ENCODE measurements at places on chromosomes 4 and X.

GRCh38 chr4:107845681-107846080 lies 20.9 kb downstream of the SGMS2 start:
- no peak for DNase-seq

DNA sequence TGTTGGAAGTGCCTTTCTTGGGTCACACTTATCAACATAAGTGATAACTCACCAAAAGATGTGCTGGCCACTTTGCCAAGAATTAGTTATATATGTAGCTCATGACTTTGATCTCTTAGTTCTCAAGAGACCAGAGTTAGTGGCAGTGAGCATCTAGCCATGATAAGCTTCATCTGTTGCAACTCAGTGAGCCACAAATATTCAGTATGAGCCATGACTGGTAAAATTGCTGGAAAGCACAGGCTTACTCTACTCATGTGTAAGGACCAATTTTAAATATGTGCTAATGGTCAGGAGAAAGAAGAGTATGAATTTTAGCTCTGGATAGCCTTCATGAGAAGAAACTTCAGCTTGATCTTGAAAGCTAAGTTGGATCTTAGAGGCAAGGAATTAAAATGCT lies 59.4 kb upstream of the TLL1 start:
- DNase-seq = peak; percentile 30

- peak; percentile 68 for DNase-seq
Observed at GRCh38 chr4:38675146-38676121, 11.4 kb downstream of the KLF3 start.

- DNase-seq = no peak
Observed at GRCh38 chrX:13078739-13079444, 34.5 kb upstream of the FAM9C start.

DNA sequence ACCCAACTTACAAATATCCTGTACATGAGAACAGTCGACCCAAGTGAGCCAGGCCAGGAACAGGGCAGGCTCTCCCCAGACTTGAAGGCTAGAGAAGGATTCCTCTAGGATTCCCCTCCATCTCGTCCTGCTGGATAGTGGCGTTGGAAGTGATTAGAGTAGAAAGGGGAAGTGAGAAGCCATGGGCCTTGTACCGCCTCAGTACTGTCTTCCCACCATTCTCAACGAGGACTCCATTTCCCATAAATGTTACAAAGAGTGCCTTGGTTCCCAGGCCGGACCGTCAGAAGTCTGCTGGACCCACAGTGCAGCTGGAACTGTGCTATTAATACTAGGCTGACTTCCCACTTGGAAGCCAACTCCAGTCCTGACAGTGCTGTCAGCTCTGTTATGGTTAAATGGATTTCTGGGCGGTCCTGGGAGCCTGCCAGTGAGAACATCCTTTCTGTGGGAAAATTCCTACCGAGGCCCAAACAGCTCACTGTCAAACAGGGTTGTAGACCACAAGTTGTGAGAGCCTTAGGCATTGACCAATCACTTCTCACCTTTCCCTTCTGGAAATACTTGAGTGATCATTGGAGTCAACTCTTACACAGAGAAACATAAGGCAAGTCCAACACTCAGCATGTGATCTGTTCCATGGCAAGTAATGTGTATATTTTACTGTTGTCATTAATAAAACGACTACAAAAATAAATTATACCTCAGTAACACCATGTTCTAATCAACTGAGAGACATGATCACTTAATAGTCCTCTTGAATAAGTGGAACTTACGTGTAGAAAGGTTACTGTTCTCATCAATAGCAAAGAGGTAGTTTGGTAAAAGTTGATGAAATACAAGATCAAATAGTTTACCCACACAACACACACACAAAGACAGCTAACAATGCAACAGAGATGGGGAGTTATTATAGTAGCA lies 58.4 kb downstream of the AMELX start:
- DNase-seq = peak; percentile 9

GRCh38 chr4:98524230-98524629 lies 134.2 kb downstream of the TSPAN5 start:
- no peak for DNase-seq

DNA sequence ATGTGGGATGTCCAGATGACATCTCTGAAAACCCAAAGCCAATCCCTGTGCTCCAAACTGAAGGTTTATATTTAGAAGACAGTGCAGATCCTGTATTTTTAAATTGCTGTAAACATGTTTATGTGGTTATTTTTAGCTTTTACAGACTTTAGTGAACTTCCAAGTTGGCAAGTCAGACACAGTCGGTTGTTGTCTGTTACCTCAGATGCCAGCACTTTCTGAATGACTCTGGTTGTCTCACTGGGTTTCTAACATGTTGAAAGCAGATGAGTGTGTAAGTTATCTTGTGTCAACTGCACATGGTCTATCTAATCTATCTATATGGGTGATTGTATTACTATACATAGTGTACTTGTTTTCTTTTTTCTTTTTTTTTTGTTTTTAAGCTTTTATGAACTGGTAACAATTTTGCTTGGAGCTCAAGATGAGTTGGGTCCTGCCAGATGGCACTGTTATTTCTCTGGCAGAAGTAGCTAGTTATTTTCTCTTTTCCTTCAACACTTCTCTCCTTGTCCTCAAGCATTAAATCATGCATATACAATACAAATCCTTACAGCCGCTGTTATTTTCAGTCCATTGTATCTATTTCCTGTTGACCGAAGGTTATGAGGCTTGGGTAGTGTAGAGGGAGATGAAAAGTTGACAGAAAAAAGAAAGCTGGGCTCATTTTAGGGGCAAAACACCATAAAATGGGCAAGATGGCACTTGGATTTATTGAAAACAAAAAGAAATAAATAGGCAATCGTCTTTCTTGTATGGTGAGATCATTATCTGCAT lies 66.3 kb downstream of the GAB1 start:
- no peak for DNase-seq

GRCh38 chr4:110815950-110816349 lies 193.1 kb upstream of the PITX2 start:
- no peak for DNase-seq

GRCh38 chr4:77493829-77494551 lies 111.6 kb upstream of the CXCL13 start:
- peak; percentile 50 for DNase-seq

DNA sequence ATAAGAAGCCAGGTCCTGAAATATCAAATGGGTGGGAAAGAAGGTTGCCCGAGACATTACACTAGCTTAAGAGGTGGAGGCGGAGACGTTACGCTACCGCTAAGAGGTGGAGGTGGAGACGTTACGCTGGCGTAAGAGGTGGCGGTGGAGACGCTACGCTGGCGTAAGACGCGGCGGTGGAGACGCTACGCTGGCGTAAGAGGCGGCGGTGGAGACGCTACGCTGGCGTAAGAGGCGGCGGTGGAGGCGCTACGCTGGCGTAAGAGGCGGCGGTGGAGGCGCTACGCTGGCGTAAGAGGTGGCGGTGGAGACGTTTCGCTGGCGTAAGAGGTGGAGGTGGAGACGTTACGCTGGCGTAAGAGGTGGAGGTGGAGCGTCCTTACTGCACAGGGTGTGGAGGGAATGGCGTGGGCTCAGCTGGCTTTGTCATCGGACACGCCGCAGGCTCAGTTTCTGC lies 12.8 kb downstream of the CYP4V2 start:
- DNase-seq = no peak

GRCh38 chrX:3374108-3374800 lies 27.8 kb upstream of the MXRA5 start:
- no peak for DNase-seq

DNA sequence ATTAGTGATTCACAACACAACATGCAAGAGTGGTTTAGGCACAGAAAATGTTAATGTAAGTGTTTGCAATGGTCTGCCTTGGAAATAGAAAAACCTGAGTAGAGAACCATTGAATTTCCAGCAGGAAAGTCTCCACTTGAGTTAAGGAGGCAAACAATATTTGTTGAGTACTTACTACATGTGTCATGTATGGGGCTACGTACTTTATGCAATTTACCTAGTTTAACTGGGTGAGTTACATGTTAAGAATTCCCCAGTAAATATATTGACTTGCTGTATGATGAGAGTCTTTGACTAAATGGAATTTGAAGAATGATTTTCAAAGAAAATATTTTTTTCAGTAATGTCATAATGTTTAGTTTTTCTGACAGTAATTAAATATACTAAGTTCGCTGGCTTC lies 7.8 kb upstream of the NPNT start:
- DNase-seq = no peak

GRCh38 chrX:11039926-11040325 lies 71.2 kb upstream of the HCCS start:
- no peak for DNase-seq

DNA sequence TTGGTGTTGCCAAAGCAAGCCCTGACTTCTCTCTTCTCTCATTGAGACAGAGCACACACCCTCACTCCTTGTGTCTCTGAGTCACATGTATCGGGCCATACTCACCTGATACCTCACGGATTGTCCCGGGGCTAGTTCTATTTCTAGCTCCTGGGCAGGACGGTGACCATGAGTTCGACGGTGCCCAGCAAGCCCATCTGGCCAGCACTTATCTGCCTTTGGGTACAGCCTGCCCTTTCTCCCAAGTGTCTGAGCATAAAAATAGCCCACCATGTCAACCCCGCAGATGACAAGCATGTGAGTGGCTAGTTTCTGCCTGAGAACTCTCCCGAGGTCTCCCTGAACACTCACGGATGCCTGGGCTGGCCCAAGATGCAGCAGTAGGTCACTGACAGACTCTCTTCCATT lies 158.5 kb downstream of the DHRSX start:
- DNase-seq = peak; percentile 32

DNA sequence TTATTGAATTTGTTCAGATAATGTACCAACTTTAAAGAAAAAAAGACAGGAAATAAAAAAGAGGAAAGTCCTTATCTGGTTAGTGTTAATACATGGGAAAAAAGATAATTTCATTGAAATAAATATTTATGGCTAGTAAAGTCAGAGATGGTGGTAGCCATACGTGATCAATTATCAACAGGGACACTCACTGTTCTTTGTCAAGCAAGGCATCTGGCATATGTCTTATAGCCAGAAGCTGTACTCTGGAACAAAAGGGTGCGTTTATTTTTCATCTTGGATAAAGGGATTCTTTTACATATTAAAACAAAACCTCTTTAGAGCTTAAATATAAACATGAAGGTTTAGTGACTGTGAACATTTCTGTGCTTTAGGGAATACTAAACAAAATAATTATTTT lies 26.7 kb downstream of the HDX start:
- DNase-seq = no peak

- DNase-seq = no peak
Observed at GRCh38 chr4:23083391-23083790, 390.7 kb downstream of the GBA3 start.

- DNase-seq = peak; percentile 77
Observed at GRCh38 chr4:73901031-73901430, 31.8 kb downstream of the CXCL1 start.

DNA sequence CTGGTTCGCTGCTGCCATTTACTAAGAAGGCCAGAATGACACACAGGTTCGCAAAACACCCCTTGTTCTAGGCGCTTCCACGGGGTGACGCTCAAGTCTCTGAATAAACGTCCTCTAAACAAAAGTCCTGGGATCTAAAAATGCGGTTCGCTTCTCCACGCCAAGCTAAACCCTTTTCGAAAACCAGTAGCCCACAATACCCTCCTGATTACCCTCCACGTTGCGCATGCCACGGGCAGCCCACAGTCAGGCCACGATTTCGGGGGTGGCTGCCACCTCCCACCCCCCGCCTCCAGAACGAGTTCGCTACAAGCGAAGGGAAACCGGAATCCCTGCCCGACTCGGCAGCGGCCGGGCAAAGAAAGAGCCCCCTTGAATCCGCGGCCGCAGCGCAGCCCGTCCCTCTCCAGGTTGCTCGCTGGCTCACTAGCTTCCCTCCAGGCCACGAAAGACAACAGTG lies 423 bp downstream of the RPL39 start:
- peak; percentile 16 for DNase-seq

DNA sequence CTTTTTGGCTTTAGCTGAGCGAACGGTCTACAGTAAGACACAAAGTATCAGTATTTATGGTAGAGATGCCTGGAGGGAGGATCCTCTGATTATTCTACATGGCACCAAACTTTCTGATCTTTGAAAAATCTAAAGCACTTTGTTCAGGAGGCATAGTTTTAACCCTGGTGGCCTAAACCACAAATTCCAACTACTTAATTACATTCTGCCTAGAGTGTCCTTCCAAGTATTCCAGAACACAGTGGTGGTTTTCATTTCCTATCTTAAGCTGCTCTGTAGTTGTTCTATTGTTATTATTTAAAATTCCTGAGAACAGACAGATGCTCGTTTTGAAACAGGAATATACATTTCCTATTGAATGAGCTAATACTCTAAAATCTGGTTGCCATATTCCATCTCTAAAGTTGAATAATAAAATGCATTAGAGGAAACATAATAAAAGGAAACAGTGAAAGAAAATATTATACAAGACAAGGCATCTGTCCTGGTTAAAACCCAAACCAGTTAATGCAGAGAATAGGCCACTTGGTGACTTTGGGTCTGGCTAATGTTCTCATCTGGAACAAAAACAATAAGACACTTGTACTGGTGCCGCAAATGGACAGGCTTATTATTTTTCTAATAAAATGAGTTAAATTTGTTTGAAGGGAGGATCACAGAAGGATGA lies 657.4 kb downstream of the SPRY1 start:
- DNase-seq = no peak

DNA sequence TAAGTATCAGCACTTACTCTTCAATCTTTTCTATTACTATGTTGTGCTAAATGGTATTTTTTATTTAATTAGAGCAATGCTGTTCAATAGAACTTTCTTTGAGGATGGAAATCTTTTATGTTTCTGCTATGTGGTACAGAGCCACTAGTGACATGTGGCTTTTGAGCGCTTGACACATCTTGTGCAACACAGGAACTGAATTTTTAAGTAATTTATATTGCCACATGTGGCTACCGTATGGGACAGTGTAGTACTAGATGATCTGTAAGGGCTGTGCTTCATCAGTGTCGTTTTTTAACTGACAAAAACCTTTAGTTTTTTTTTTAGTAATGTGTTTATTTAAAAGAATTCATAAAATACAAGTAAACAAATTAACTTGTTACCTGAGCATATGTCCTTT lies 22.4 kb downstream of the HPRT1 start:
- no peak for DNase-seq

GRCh38 chr4:53507671-53508286 lies 83.5 kb downstream of the LNX1 start:
- DNase-seq = no peak

DNA sequence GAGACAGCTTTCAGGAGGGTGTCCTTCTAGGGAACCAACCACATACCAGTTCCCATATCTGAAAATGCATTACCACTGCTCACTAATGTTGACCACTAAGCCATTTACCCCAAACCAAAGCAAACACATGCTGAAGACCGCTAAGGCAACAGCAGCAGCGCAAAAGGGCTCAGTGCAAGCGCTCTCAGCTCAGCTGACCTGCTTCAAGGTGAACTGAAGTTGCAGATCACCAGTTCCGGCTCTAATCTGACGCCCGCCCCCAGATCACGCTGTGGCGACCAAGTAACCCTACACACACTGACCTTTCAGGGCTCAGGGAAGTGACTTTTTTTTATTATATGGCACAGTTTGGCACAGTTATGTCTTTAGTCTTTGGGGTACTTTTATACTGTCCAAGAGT lies 5.8 kb downstream of the MECP2 start:
- DNase-seq = no peak

DNA sequence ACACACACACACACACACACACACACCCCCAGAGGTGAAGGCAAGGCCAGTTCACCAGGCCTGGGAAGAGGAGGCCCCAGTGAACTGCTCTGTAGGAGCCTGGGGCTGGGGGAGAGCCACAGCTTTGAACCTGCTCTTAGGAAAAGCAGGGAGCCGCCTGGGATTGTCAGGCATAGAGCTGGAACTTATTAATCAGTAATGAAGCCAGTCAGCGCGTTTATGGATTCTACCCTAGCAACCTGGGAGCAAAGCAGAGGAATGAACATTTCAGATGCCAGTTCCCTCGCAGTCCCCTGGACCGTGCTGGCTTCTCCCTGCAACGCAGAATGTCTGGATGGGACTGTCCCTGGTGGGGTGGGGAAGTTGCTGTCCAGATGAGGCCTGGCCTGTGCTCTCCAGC lies 45.3 kb upstream of the DDX3X start:
- DNase-seq = no peak

All from mammary epithelial cell (primary cell).